ENCODE measurements at places on chromosomes 13 and 19.

GRCh38 chr13:61486496-61486895 lies 70.8 kb upstream of the PCDH20 start:
- no peak for DNase-seq

- DNase-seq, result no peak
Measured at GRCh38 chr13:20708216-20708615, 4.7 kb downstream of the IL17D start.

DNA sequence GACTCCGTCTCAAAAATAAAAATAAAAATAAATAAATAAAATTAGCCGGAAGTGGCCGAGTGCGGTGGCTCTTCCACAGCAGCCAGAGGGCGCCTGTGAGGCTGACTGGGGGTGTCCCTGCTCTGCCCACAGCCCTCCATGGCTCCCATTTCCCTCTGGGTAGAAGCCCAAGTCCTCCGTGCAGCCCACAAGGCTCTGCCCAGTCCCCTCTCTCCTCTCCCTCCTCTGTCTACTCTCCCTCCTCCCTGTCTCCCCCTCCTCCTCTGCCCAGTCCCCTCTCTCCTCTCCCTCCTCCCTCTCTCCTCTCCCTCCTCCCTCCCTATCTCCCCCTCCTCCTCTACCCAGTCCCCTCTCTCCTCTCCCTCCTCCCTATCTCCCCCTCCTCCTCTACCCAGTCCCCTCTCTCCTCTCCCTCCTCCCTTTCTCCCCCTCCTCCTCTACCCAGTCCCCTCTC lies 20.4 kb downstream of the MISP start:
- DNase-seq, result no peak

DNA sequence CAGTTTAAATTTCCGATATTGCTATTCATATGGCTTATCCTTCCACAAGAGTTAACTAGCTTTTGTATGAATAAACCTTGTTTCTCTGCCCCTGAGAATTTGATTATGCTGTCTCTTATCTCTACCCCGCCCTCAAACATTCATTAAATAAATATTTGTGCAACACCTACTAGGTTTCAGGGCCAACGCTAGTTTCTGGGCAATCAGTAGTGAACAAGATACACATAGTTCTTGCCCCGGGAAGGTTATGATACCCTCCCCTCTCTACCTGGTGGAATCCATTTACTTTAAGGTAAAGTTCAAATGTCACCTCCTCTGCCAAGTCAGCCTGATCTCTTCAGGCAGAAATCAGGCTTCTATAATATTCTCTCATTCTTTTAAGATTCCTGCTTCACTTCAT lies 16.6 kb upstream of the USP12 start:
- DNase-seq, result no peak

DNA sequence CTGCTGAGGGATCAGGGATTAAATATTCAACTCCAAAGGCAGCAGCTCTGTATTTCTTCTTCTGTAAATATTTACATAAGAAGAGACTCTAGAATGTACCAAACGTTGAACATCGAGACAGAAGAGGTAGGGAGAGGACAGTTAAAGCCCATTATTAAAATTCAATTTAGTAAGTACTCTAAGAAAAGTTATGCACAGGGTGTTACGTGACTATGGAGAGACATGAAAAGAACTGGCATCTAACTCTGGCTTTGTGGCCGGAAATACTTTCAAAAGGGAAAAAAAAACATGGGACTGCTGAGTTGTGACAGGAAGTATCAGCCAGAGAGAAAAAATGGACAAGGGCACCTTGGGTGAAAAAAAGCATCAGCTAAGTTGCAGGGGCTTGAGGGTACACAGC lies 36.7 kb downstream of the LNX2 start:
- DNase-seq, result no peak

- no peak for DNase-seq
Measured at GRCh38 chr19:41330946-41331678, 21.1 kb downstream of the CCDC97 start.

GRCh38 chr13:31848621-31849020 lies 109.3 kb downstream of the RXFP2 start:
- DNase-seq, result no peak

DNA sequence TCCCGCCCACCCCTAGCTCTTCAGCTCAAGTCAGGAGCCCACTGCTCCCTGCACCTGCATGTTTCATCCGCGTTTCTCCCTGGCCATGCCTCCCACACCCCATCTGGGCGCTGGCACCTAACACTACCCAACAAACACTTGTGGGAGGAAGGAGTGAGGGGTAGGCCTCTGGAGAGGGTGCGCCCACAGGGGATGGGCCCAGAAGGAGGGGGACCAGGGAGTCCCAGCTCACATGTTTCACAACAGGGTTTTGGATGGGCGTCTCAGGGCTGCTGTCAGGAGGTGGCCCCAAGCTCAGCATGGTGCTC lies 12.1 kb upstream of the TMEM86B start:
- no peak for DNase-seq

DNA sequence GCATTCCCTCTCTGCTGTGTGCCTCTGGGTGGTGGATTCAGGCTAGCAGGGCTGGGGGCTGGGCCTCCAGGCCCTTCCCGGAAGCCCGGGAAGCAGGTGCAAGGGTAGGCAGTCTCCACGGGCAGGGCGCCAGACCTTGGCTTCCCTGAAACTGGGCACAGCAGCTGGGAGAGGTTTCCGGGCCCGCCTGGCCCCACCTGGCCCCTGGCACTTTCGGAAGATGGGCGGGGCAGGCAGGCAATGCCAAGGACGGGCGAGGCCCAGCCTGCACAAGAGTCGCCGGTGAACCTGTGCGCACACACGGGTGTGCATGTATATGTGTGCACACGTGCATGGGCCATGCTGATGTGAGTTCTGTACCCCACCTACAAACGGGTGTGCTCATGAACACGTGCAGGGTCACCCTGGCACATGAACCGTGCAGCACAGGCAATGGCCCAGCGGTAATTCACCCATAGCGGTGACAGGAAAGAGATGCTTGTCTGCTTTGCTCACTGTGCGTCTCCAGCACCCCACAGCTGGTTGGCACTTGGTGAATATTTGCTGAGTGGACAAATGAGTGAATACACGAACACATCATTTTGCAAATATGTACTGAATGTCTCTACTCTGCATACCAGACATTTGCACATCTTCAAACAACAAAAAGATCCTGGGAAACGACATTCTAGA lies 15.3 kb downstream of the GADD45B start:
- no peak for DNase-seq

DNA sequence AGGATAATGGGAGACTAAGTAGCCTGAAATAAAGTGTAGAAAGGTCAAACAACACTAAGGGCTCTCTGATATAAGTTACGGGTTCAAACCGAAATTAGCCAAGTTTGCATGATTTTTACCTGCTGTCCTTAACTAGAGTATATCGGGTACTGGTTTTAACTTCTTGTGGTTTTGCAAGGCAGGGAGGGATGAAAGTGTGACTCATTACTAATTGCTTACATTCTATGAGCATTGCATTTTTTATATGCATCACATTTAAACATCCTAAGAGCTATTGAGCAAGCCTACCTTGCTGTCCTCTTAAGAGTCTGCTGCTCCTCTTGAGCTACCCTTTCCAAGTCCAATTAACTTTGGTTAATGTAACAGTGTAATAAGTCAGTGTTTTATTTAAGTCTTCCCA lies 415.4 kb downstream of the SLITRK5 start:
- no peak for DNase-seq

DNA sequence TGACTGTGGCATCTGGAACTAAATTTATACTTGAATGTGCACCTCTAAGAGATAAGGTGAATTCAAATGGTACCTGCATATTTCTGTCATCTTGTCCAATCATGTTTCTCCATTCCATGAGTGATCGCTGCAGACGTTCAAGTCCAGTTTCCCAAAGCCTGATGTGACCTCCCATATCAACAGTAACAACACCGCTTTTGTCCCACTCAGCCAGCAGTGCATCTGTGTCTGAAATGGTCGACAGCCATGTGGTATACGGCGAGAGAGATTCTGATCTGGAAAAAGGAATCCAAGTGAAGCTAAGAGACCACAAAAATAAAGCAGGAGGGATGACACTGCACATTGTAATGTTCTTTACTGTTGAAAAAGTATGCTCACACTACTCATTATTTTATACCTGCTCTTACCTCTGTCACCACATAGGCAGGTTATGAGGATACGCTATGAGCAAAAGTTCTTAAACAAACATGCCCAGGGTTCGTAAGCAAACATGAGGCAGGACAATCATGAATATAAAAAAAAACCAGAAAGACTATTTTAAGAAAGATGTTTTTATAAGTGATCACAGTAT lies 213.6 kb downstream of the RGCC start:
- no peak for DNase-seq

DNA sequence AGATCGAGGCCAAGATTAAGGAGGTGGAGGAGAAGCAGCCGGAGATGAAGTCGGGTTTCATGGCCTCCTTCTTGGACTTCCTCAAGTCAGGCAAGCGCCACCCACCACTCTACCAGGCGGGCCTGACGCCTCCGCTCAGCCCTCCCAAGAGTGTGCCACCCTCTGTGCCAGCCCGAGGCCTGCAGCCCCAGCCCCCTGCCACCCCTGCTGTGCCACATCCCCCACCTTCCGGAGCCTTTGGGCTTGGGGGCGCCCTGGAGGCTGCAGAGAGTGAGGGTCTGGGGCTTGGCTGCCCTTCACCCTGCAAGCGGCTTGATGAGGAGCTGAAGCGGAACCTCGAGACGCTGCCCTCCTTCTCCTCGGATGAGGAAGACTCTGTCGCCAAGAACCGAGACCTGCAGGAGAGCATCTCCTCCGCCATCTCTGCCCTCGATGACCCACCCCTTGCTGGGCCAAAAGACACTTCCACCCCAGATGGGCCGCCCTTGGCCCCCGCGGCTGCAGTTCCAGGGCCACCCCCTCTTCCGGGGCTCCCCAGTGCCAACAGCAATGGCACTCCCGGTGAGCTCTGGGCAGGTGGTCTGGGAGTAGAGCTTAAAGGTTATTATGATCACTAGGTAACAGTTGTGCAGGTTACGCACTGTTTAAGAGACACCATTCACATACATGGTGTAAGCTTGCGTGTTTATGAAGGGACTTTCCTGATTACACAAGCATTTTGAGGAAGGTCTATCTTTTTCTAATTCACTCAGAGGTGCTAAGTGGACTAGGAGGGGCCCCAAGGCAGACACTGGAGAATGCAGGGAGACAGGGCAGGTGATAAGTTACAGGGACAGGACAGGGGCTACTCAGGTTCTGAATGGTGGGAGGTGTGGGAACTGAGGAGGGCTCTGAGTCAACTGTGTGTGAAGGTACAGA lies 8.7 kb downstream of the PRR12 start:
- DNase-seq, result no peak

DNA sequence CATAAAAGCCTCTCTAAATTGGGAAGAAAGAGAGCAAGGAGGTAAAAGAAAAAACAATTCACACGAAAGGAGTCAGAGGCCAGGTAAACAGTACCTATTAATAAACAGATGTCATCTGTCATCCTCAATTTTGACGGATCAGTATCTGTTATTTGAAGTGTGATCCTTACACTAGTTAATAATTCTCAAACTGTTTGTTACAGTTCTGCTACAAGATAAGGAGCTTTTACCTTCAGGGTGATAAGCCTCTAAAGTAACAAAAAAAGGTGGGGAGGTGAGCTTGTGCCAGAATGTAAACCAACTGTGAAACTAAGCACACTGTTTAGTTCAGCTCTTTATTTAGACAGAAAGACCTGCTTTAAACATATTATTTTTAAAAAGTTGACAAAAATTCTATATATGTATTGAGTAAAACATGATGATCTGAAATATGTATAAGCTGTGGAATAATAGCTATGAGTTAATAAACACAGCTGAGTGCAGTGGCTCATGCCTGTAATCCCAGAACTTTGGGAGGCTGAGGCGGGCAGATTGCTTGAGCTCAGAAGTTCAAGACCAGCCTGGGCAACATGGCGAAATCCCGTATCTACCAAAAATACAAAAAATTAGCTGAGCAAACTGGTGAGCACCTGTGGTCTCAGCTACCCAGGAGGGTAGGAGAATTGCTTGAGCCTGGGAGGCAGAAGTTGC lies 48.4 kb upstream of the EBPL start:
- no peak for DNase-seq

GRCh38 chr19:33812388-33813330 lies 16.0 kb downstream of the KCTD15 start:
- DNase-seq, result no peak

GRCh38 chr19:18340190-18340989 lies at the start of gene PGPEP1:
Gene PGPEP1, plus strand, starts transcription at chr19:18340598. Its CDS starts 84 bp downstream, at chr19:18340682.
- DNase-seq, result peak; percentile 30

GRCh38 chr13:69324090-69324886 lies 783.3 kb upstream of the ATXN8OS start:
- no peak for DNase-seq

GRCh38 chr13:100532090-100532766 lies 56.4 kb downstream of the GGACT start:
- DNase-seq, result no peak

- DNase-seq, result peak; percentile 34
Measured at GRCh38 chr13:30375265-30375835, 46.9 kb upstream of the UBE2L5 start.

- no peak for DNase-seq
Measured at GRCh38 chr19:5154129-5154798, 185.4 kb downstream of the KDM4B start.

DNA sequence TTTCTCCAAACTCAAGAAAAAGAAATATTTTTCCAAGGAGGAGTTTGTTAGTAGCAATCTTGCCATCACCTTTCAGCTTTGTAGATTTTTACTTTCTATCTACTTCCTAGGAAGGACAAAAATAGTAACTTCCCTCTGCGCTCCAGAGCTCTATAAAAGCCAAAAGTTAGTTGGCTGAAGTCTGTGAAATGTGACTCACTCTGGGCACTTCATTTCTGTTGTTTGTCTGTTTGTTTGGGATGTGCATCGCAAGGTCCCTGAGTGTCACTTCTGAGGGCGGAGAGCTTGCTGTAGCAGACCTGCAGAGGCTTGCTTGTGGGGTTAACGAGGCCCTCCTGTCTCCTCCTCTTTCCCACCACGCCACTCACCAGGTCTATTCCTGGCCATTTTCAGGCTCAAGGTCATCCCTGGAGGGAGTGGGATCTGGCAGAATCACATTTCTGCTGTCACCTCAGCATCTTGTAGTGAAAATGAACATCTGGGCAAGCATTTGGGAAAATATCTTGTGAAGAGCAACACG lies 307.6 kb downstream of the GPC6 start:
- no peak for DNase-seq

DNA sequence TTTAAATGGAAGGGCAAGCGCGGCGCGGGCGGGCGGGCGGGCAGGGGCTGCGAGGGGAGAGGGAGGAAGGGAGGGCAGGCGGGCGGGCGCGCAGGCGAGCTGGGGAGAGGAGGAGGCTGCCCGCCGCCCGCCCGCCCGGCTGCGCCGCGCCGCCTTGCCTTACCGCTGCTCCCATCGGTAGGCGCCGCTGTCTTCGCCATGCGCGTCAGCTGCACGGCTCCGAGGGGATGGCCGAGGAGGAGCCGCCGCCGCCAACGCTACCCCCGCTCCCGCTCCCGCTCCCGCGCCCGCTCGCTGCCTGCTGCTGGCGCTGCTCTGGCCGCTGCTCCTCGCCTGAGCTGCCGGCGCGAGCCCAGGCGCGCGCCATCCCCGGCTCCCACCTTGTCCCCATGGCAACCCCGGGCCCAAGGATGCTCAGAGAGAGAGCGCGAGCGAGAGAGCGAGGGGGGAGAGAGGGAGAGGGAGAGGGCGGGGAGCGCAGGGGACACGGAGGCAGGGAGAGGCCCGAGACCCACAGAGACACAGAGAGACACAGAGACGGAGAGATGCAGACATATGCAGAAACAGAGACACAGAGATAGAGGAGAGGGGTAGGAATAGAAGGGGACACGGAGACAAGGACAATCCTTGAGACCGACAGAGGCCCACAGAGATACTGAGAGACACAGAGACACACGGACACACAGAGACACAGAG lies 40.3 kb downstream of the DEDD2 start:
- peak; percentile 95 for DNase-seq

- no peak for DNase-seq
Measured at GRCh38 chr13:49802426-49802825, 9.9 kb upstream of the KPNA3 start.

Data from NCI-H2107 (cell line).